ENCODE measurements at places on chromosomes 11 and 22.

- no peak for DNase-seq
Measured at GRCh38 chr11:79507706-79508105, 66.9 kb upstream of the TENM4 start.

DNA sequence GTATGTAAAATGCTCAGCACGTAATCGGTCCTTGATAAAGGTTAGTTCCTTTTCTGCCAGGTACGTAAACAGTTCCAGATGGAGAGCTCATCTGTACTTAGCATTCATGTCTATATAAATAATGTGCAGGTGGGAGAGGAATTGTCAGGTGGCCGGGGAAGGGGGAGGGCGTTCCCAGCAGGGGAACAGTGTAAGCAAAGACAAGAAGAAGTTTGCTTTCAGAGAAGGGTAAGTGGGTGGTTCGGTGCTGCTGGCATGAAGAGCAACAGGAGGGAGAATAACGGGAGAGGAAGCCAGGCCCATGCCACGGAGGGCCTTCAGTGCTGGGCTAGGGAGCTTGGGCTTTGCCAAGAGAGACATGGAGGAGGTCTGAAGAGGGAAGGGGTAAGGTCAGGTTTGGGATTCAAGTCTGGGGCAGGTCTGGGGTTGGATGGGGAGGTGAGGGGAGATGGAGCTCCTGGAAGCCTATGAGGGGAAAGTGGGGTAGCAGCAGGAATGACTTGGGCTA is 11.4 kb upstream of the WNT11 start:
- peak; percentile 17 for DNase-seq

DNA sequence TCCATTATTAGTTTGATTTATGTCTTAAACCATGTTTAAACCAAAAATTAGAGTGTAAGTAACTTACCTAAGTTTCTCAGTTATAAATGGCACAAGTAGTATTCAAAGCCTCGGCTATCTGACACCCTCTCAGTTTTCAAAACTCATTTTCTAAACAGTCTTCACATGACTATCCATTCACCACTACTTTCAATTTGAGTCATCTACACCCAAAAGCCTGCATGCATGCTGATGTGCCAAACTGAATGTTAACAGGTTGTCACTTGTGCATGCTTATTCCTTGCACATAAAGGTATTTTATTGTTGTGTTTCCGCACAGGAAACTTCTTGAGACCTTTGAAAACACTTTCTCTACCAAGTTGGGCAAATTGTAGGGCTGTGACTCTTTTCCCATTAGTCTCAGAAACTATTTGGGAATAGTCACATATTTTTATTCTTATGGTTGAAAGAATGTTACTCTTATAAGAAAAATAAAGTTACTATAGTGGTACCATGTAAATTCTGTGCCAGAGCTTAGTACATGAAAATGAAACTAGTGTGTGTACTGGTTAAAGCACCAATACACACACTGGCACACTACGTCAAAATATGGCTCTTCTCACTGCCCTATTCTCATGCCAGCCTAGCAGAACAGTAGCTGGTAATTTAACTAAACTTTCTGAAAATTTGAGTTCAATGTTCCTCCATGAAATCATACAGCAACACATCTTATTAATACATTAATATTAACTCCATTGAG is 2.2 kb upstream of the OR51E2 start:
- DNase-seq, result no peak

GRCh38 chr11:64902102-64902900 is 14.7 kb downstream of the ATG2A start:
- DNase-seq, result no peak

All from Right ventricle myocardium superior (tissue), 1 donor.